ENCODE measurements at places on chromosomes 13 and 19. TPM values are rescaled to one million over a fixed set of nuclear protein-coding genes. Genes with fewer than 3 reads are reported as not detected.

GRCh38 chr13:101520672-101521071 is 68.2 kb downstream of the ITGBL1 start:
- H3K4me1 ChIP-seq = no peaks in the 10 kb centered on the region
- H3K4me3 ChIP-seq = no peak overlapping the region
- H3K36me3 ChIP-seq = no peaks in the 10 kb centered on the region
- H3K27me3 ChIP-seq = no peaks in the 10 kb centered on the region
- no peak for DNase-seq

GRCh38 chr13:50713523-50714248 is 129.8 kb downstream of the DLEU7 start:
- no peaks in the 10 kb centered on the region for H3K36me3 ChIP-seq
- H3K27ac ChIP-seq = no peak overlapping the region
- H3K27me3 ChIP-seq = no peaks in the 10 kb centered on the region

DNA sequence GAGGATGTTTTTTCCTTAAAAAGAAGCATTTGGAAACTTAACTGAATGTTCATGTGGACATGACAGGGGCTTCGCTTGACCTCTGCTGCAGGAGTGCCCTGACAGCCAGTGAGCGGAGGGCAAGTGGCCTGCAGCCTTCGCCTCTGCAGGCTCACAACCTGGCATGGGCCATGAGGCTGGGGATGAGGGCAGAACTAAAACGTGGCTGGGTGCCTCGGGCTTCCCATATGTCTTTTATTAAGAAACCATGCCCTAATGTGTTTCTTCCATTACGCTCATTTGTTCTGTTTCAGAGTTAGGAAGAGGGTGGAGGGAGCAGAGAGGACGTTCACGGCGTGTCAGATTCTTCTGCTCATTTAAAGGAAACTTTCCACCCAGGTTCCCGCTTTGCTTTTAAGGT is 2.9 kb downstream of the ARHGEF7 start:
- DNase-seq = no peak
- H3K4me1 ChIP-seq = peaks cover 7% of the 10 kb centered on the region
- peak overlapping the region; percentile 23 for H3K27ac ChIP-seq
- H3K4me3 ChIP-seq = no peak overlapping the region
- peaks cover 47% of the 10 kb centered on the region for H3K27me3 ChIP-seq
- H3K36me3 ChIP-seq = no peaks in the 10 kb centered on the region

DNA sequence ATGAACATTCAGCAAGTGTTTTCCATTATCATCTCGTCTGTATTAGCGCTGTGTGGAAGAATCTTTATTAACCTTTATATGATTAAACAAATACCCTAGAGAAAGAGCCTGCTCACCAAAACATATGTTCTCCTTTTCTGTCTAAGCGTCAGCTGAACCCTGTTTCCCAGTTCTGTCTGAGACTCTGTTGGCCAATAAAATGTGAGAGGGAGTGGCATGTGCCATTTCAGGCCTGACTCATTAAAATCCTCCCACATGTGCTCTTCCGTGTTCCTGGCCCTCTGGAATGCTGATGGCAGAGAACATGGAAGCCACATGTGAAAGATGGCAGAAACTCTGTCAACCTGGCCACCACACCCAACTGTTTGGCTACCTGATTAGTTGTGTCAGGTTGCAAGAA is 181.9 kb upstream of the EDNRB start:
- H3K4me1 ChIP-seq = no peaks in the 10 kb centered on the region
- no peak overlapping the region for H3K27ac ChIP-seq
- no peaks in the 10 kb centered on the region for H3K27me3 ChIP-seq
- H3K36me3 ChIP-seq = no peaks in the 10 kb centered on the region
- DNase-seq = no peak

The LILRB1 gene
- 5.8 TPM for total RNA-seq

The IGSF23 gene
- total RNA-seq = not detected

The SSC5D gene
- total RNA-seq = 66.7 TPM

The ZNF491 gene
- total RNA-seq = 6.1 TPM
